ENCODE measurements at places on chromosomes 2 and 18.

GRCh38 chr2:66532972-66533868 lies 98.3 kb downstream of the MEIS1 start:
- no peak for DNase-seq

GRCh38 chr2:67309281-67309680 lies 87.9 kb upstream of the ETAA1 start:
- no peak for DNase-seq

- no peak for DNase-seq
Observed at GRCh38 chr18:7452331-7452730, 114.8 kb upstream of the PTPRM start.

DNA sequence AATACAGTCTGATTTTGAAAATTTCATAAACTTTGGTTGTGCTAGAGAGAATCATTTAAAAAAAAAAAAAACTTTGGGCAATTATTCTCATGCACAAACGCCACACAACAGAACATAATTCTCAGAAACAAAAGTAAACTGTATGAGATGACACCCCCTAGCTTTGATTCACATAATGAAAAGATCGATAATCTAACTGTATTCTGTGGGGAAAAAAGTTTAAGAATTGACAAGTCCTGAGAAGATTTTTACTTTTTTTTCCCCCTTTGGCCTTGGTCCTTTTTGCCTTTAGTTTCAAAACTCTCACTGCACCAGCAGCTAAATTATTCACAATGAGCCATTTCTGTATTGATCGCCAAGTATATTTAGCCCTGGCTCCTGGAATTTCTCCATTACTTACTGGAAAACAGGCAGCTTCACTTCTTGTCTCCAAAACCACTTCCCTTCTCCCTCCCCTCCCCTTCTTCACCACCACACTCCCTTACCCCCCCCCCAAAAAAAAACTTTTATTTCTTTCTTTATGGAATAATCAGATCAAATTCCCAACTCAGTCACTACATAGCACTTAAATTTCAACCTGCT lies 2.0 kb downstream of the IKZF2 start:
- DNase-seq: no peak

DNA sequence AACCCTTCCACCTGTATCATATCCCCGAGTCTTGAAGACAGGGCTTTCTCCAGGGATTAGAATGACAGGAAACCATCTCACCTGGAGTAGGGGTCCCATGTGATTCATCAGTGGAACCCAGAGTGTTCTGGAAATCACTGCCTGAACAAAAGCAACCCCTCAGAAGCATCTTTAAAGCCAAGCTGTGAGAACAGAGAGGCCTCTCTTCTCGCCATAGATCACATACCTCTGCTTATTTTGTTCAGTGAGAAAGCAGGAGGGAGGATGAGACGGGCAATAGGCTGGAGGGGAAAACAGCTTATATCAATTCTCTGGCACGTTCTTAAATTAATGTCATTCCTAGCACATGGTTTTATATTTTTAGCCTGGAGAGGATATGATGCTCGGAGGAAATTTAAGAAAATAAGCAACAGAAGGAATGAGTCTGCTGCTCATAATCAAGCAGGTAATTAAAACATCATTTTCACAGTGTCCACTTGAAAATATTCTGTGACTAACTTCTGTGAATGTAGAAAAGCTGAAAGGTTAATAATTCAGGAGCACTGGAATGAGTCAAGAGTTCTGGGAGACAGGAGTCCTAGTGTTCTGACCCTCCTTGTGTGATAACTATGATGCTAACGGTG lies 213.6 kb upstream of the SP5 start:
- no peak for DNase-seq

DNA sequence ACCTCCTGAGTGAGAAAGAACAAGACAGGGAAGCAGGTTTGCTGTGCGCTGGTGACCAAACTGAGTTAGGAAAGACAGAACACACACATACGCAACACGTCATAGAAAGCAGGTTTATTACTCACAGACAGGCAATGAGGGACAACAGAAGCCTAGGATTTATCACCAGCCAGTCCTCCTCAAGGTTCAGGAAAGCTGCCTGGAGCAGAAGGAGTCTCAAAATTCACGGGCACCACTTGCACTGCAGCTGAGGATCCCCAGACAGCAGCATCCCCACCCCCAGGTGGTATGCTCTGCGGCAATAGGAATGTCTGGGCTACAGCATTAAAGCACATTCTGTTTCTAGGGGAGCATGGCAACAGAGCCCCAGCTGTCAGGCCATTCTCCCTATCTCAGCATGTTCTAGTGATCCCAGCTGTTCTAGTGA lies 284.4 kb upstream of the RGPD4 start:
- DNase-seq: no peak

GRCh38 chr18:49241852-49242251 lies 218.6 kb downstream of the DYM start:
- DNase-seq: no peak

DNA sequence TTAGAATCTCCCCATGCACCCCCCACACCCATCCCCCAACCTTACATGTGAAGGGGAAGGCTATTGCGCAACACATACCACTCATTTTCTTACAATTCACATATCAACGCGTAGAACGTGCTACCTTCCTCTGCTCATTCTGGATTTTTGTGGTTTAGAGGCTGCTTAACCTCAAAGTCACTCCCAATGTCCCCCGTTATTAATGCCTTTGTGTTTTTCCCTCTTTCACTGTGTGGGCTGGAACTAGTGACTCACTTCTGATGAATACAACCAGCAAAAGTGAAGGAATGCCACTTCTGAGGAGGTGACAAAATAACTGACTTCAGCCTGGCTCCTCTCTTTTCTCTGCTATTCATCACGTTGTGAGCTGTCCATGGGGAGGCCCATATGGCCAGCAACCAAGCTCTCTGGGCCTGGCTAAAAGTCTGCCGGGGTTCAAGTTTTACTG lies 342.5 kb upstream of the NXPH2 start:
- no peak for DNase-seq

DNA sequence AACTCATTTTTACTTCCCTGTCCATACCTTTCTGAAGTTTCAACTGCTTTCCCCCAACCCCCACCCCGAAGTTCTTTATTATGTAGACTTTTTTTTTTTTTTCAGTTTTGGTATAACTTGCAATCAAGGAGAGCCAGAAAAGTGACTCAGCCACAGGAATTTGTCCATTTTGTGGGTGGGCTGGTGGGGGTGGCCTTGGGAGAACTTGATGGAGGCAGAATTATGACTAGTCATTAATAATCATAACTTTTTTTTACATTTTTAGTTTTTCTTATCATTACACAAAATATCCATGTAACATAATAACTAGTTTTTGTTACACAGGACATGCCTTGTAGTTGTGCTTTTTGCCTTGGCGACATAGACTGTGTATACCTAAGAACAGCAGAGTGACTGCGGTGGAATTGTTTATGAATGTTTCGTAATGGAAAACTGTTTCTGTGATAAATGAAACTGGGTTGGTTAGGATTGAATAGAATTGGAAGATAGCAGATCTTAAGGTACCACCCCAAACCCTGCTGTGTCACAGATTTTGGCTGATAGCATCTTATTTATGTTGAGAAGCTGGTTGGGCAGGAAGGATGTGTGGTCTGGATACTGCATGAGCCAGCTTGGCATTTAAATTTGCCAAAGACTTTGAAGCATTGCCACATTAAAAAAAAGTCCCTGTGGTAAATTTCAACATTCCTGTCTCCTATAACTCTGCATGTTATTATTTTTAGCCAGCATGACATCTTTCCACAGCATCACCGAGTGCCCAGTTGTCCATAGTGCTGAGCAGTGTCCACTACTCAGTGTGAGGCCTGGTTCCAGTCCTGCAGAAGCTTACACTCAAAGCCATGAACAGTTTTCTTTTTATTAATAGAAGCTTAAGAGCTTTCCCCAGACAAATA lies 30.7 kb downstream of the LYPD6B start:
- no peak for DNase-seq

GRCh38 chr2:190912726-190913125 lies 32.1 kb downstream of the GLS start:
- no peak for DNase-seq

DNA sequence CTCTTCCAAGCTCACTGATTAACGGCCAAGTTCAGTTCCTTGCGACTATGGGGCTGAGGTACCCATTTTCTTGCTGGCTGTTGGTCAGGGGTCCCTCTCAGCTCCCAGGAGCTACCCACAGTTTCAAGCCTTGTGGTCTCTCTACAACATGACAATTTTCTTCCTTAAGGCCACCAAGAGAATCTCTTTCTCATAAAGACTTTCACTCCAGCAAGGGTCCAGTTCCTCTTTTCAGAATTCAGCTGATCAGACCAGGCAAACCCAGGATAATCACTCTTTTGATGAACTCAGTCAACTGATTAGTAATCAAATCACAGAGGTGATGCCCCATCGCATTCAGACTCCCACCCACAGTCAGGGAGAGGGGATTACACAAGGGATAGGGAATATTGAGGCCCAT lies 129.7 kb downstream of the IRS1 start:
- no peak for DNase-seq

GRCh38 chr18:5941890-5942289 lies 46.6 kb upstream of the TMEM200C start:
- no peak for DNase-seq

GRCh38 chr18:40915724-40916123 lies 1039.3 kb upstream of the PIK3C3 start:
- no peak for DNase-seq

DNA sequence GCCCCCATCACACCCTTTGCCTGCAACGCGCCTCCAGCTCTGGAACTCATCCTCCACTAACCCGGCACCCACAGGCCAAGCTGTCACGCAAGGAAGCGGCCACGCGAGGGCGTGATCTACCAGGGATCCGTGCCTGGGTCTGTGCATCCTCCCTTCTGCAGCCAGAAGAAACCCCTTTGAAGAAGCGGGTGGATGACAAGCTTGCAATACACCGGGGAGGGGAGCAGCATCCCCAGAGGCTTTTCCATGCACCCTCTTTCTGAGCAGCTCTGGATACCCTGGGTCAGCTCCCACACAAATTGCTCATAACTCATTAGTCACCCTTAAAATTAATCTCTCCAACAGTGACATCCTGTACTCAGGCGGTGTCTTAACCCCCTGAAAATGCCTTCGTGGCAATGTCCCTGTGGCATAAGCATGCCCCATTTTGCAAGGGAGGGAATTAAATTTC lies 47.6 kb downstream of the PDCL3 start:
- DNase-seq: peak; percentile 50

DNA sequence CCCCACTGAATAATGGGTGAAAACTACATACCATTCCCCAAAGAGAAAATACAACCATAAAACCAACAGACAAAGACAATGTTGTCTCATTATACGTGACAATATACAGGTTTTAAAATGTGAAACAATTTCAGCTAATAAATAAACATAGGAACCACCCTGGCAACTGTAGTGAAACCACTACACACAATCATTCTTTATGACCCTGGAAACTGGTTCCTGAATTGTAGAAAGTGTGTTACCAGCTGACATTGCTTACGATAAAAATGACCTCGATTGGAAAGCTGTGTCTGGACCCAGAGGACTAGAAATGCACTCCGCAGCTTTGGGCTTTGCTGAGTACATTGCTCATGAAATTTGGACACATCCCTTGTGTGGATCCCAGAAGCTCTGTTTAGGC lies 73.9 kb upstream of the LPIN2 start:
- DNase-seq: no peak

- DNase-seq: no peak
Observed at GRCh38 chr2:17814601-17815000, 1.7 kb upstream of the MSGN1 start.

DNA sequence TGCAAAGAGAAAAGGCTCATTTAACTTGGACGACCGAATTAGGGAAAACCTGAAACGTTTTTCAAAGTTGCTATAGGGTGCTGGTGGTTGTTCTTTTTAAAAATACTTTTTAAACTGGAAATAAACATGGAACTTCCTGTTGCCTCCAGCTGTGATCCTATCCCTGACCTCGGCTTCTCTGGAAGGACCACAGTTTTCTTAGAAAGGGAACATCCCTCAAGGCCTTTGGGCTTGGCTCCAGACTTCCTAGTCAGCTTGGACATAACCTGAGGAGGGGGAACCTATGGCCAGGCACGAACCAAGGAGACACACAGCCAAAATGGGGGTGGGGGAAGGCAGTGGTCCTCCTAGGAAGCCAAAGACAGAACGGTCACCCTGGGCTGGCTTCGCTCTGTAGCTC lies 57.7 kb downstream of the CENPO start:
- DNase-seq: no peak

GRCh38 chr2:6394276-6394675 lies 471.4 kb downstream of the CMPK2 start:
- no peak for DNase-seq

DNA sequence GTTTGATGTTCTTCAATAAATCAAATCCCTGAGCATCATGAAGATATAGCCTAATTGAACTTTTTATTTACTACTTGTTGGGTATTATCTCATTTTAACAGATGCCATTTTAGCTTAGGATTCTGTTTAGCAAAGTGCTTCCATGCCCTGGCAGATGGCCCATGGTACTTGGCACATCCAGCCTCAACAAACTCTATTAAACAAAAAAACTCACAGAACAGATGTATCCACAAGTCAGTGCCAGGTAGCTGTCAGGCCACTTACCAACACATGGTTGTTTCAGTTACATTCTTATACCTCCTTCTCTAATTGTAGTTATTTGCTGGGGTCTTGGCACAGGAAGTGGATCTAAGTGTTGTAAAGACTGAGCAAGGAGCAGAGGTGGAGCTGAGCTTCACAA lies 29.6 kb downstream of the GAD1 start:
- no peak for DNase-seq

GRCh38 chr18:78912336-78912735 lies 67.3 kb upstream of the SALL3 start:
- no peak for DNase-seq

DNA sequence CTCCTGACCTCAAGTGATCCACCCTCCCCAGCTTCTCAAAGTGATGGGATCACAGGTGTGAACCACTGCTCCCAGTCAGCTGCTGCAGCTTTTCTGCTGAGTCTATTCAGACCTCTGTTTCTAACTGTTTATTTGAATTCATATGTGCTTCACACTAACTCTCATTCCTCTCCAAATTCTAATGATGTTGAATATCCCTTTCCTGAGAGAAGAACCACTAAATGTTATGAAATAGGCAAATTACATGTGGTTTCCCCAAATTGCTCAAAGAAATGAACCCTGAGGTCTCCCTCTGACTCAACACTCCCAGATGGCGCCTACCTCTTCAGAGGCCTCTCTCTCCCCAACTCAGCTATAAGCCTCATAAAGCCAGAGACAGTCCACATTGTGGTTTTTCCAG lies 98.6 kb downstream of the IRS1 start:
- no peak for DNase-seq

DNA sequence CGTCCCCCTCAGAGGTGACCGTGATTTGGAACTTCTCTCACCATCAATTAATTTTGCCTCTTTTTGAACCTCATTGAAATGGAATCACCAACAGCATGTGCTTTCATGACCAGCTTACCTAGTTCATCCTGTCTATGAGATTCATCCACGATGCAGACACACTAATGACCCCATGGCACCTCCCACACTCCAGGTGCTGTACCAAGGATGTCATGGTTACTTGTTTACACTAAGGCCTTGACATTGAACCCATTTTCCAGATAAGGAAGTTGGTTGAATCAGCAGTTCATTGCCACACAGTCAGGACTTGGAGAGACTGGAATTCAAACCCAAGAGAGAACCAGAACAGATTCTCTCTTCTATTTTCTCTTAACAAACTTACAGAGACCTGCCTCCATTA lies 139.0 kb downstream of the ZFP36L2 start:
- no peak for DNase-seq
